ENCODE measurements at places on chromosomes 1 and 21.

GRCh38 chr1:164660775-164661174, 101.8 kb downstream of the PBX1 start:
- DNase-seq, result no peak

DNA sequence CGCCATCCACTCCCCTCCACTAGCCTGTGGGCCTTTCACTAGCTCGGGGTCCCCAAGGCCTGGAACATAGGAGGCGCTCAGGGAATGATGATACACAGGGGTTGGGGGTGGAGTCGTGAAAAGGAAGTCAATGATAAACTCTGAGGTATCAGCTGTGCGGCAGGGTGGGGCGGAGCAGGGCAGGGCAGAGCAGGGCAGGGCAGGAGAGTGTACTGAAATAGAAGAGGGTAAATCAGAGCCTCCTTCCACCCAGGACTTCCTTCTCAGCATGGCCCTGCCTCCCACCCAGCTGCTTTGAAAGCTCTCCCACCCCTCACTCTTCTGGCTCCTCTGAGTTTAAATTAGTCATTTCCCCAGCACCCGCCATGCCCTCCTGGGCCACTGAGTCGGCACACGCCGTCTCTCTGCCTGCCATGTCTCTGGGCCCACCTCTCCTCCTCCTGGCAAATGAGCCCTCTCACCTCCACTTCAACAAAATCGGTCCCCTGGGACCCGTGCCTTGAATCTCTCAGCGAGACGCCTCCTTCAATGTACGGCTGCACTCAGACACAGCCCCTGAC, 16.9 kb downstream of the CAPZB start:
- no peak for DNase-seq

DNA sequence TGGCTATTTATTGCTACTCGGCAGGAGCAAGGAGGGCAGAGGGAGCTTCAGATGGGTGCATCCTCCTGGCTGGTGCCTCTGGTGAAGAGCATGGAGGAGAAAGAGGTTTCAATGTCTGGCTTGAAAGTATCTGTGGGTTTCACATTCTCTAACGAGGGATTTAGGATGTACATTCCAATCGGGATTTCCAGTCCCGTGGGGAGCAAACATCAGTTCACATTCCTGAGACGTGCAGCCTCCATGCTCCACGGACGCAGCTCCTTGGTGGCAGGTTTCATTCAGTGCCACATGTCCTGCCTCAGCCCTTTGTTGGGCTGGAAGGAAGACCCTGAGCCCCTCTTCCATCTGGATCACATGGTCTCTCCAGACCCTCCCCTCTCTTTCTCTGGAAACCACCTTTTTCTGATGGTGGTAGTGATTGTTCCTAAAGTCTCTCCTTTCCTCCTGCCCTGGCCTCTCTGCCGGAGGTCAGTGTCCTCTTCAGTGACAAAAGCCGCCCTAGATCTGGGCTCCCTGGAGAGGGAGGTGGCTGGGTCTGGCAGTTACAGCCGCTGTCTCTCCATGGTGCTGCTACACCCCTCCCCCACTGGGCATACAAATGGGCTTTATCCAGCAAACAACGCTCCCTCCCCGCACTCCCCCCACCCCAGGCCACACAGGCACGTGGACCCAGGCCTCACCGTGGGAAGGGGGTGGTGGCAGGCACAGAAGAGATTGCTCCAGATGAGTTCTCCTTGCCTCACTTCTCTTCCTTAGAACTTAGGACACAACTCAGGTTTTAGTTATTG, 826 bp upstream of the CA14 start:
- DNase-seq, result no peak

DNA sequence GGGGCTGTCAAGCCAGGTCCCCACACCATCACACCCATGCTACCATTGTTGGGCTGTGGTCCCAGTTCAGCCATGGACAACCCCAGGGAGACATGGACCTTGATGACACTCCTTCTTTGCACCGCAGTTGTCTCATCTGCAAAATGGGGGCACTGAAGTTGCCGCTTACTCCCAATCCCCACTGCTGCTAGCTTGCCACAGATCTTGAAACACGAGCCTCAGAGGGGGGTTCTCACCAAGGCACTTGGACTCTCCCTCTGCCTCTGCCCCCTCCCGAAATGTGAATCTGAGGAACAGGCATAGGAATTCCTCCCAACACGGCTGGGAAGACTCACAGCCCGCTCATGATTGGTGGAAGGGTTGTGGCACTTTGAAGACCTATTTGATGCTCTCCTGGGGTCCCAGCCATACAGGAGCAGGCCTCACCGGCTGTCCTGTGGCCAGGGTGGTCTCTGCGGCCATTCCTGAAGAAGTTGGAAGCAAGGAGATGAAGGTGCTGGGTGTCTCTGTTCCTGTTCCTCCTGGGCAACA, 31.1 kb downstream of the RUNX3 start:
- DNase-seq, result no peak

- DNase-seq, result no peak
Measured at GRCh38 chr1:234649432-234650081, 39.6 kb upstream of the IRF2BP2 start.

DNA sequence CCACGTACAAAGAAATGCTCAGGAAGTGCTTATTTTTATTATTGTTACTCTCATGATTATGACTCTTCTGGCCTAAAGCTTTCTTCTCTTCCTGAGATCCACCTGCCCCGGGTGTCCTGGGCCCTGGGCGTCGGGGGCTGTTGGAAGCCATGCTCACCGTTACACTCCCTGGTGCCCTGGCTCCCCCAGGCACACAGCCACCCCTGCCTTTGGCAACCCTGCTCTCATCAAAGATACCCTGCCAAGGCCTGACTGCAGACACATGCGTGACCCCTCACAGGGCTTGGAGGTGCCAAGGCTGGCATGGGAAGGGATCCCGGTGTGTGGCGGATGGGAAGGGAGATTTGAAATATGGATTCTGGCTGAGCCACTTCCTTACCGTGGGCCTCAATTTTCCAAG, 3.3 kb upstream of the KISS1 start:
- no peak for DNase-seq
